Fibroblast of skin of back (primary cell): ENCODE measurements at places on chromosomes 6 and 20.

- DNase-seq = peak; percentile 15
These were observed 113.3 kb downstream of the CDKAL1 start for GRCh38 chr6:20647585-20647984.

- no peak for DNase-seq
These were observed 27.7 kb downstream of the BFSP1 start for GRCh38 chr20:17503301-17504065.

DNA sequence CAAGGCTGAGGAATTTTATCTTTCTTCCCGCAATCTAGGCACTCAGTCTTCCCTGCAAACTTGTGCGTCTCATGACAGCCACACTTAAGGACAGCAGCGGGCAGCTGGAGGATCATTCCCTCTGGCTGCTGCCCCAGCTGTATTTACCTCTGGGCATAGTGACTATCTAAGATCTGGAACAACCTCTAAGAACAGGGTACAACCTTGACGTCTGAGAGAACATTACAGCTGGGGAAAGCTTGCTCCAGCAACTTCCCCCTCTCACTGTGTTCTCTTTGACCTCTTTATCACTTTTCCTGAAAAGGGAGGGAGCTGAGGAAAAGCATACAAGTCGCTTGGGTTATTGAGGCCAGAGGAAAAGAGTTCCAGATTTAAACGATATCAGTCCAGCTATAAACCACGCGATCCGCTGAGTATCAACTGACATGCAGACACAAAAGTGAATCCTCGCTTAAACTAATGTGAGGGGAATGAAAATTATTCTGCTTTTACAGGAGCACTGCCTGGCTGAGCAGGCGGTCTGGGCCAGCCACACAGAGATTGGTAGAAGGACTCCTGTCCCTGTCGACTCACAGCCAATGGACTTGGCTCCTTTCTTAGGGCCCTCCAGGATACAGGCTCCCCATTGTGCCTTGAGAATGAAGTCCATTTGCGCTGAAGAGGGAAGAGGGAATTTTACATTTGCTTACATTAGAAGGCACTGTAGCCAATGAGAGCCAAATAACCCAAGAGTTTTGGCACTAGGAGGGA is 153.3 kb downstream of the QRSL1 start:
- DNase-seq = no peak

DNA sequence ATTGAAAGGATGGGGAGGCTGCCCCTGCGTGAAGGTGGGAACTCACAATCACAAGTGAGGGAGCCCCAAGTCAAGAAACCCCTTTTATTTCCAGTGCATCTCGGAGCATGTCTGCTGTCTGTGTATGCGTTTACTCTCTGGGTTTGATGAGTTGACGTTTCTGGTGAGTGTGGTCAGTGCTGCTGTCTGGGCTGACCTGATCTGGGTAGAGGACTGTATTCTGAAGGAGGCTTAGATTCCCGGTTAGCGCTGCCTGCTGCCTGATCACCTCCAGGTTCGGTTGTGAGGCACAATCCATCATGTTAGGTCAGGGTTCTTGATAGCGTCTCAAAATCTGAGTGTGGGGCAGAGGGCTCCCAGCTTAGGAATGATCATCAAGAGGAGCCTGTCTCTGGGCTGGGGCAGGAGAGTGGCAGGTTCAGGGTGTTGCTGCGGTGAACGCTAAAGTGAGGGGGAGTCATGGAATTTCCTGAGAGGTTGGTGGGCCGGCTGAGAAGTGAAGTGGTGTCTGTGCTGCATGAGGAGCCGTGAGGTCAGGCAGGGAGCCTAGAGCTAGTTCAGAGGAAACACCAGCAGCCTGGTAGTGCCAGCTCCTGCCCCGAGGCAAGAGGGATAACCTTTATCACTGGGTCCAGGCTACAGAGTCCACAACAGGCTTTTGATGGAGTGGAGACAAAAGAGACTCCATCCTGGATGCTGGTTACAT is 225.3 kb upstream of the CST7 start:
- DNase-seq = no peak

GRCh38 chr6:44498436-44498835 is 110.9 kb downstream of the CDC5L start:
- no peak for DNase-seq

- peak; percentile 51 for DNase-seq
These were observed 20.1 kb downstream of the DHX35 start for GRCh38 chr20:38982291-38982690.

- DNase-seq = no peak
These were observed 26.5 kb upstream of the ZBTB22 start for GRCh38 chr6:33343953-33344611.

GRCh38 chr6:34589140-34589539 is 33.0 kb upstream of the SPDEF start:
- DNase-seq = no peak

GRCh38 chr6:147547369-147547902 is 38.9 kb downstream of the SAMD5 start:
- no peak for DNase-seq

- no peak for DNase-seq
These were observed 25.5 kb downstream of the C20orf173 start for GRCh38 chr20:35503841-35504561.

GRCh38 chr6:136751991-136752390 is 40.3 kb downstream of the MAP3K5 start:
- no peak for DNase-seq

GRCh38 chr6:159261995-159262394 is 92.8 kb downstream of the FNDC1 start:
- DNase-seq = no peak

DNA sequence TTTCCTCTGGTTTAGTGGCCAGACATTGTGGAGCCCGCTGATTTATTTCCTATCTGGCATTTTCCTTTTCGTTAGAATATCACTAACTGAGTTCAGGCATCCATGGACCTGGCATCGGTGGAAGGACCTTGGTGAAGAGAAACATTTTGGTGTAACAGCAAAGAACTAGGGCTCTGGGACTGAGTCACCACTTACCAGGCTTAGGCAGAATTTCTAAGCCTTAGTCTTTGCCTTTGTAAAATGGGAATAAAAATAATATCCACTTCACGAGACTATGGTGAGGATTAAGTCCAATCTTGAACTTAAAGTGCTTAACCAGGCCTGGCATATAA is 42.0 kb upstream of the ENPP1 start:
- no peak for DNase-seq

- DNase-seq = no peak
These were observed 21.2 kb downstream of the ADA start for GRCh38 chr20:44630297-44630696.

DNA sequence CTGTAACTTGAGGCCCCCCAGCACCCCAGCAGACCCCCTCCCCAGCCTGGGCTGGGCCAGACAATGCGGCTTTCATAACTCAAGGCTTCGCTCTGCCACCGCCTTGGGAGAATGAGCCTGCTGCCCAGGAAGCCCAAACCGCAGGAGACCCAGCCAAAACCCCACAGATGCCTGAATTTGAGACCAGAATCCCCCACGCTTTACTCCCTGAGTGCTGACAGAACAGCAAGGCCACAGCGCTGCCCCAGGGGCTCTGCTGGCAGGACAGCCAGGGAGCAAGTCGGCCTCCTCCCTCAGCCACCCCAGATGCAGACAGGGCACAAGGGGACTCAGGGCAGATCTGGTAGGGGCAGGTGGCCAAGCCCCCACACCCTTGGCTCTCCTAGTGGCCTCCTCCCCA is 2.2 kb downstream of the MDFI start:
- DNase-seq = no peak

GRCh38 chr20:58978351-58979190 is 2.5 kb upstream of the NELFCD start:
- no peak for DNase-seq

DNA sequence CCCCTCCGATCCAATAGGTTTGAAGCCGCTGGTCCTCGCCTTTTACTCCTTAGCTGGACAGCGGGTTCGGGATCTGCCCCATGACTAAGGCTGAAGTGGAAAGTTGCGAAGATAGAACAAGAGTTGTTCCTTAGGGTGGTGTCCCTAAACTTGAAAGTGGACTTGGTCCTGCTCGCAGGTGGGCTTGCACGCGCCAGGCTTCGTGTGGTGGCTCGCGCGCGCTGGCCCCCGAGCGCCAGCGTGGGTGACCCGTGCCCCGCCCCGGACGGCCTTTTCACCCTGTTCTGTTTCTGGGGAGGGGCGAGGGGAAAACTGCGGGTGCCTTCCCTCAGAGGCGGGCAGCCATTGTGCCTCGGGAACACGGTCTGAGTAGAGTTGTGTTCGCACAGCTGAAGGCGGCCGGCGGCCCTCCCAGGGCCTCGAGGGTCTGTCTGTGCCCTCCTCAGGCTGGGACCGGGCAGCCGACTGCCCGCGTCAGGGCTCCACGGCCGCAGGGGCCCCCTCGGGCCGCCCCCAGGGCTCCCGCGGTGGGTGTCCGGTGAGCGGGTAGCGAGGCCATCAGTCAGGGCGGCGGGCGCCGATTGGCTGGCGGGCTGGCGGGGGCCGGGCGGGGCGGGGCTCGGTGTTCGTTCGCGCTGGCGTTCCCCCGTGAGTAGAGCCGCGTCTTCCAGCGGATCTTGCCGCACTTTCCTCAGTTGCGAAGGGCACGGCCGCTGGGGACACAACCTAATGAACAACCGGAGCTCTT is 33.0 kb downstream of the RREB1 start:
- DNase-seq = peak; percentile 82

- no peak for DNase-seq
These were observed 55.2 kb upstream of the RNF24 start for GRCh38 chr20:4070323-4071177.

- no peak for DNase-seq
These were observed 37.5 kb downstream of the MAP3K5 start for GRCh38 chr6:136754820-136755219.

GRCh38 chr20:4061987-4062386 is 46.6 kb upstream of the RNF24 start:
- DNase-seq = no peak

DNA sequence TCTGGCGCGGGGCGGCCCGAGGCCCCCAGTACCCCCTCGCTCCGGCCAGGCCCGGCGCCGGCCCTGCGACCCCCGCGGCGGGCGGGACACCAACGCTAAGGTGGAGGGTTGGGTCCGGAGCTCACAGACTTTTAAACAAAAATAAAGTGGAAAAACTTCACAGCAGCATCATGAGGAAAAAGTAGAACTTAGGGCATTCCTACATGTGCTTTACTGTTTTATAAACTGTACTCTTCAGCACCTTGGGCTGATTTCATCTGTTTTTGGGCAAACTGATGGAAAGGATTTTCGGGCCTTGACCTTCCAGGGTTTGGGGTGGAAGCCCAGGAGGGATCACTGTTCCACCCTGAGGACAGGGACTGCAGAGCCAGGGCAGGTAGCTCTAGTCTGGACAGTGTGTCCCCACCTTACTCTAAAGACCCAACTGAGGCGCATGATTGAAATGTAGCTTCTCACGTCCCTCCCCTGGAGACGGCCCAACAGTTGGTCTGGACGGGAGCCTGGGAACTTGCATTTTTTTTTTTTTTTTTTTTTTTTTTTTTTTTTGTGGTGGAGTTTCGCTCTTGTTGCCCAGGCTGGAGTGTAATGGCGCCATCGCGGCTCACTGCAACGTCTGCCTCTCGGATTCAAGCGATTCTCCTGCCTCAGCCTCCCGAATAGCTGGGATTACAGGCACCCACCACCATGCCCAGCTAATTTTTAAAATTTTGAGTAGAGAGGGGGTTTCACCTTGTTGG is 740 bp downstream of the NELFCD start:
- DNase-seq = peak; percentile 25

DNA sequence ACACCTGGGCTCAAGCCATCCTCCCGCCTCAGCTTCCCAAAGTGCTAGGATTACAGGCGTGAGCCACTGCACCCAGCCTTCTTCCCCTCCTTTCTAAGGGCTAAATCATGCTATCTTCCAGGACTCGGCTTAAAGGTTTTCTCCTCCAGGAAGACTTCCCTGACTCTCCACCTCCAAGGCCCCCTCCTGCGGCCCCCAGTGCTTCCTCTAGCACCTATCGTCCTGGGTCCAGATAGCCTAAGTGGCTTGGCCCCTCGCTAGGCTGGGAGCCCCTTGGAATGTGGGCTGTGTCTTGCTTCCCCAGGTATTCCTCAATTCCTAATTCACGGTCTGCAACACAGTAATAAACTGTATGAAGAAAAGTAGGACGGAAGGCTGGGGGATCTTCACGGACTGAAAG is 36.7 kb downstream of the PIM1 start:
- no peak for DNase-seq

GRCh38 chr20:21240394-21240793 is 62.7 kb upstream of the XRN2 start:
- no peak for DNase-seq

DNA sequence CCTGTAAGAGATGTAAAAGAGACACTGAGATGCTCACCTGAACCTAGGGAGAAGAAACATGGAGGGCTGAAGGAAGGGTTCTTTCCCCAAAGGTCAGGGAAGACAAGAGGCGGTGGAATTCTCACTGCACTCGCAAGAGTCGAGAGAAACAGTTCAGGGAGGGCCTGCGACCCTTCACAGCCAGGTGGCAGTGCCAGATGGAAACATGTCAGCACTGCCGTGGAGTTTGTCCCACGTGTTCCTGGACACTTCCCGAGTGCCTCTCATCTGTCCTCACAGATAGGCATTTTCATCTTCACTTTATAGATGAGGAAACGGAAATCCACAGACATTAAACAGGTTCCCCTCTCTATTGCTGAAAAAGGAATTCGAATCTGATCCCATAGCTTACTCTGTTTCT is 70.4 kb upstream of the SYNJ2 start:
- DNase-seq = no peak

DNA sequence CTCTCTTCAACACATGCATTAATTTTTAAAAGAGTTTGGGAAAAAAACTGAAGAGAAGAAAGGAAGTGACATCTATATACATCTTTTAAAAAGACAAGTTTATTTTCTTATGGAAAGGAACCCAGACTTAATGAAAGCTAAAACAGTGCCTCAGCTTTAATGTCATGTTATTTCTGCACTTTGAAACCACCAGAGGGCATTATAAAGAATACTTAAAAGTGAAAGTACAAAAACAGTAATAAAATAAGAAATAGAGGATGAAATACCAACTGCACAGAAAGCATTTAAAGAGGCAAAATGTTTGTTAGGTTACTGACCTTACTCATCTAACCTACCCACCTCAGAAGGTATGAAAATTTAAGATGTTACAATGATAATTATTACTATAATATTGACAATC is 98.8 kb downstream of the HUS1B start:
- DNase-seq = no peak

GRCh38 chr6:140345935-140346334 is 971.5 kb upstream of the CITED2 start:
- DNase-seq = no peak

- peak; percentile 40 for DNase-seq
These were observed 13.3 kb upstream of the PTPN1 start for GRCh38 chr20:50496773-50497385.
